ENCODE measurements at places on chromosomes 2 and 18. TPM values are rescaled to one million over a fixed set of nuclear protein-coding genes. Genes with fewer than 3 reads are reported as not detected.
A peak's percentile ranks its signal among the peaks of the same experiment; 100 is the strongest.

FANCL gene
- 31.7 TPM for total RNA-seq

SPEG gene
- 275 TPM for total RNA-seq

ACTR1B gene
- 109 TPM for total RNA-seq

GALR1 gene
- total RNA-seq: not detected

ADAM23 gene
- 9.3 TPM for total RNA-seq

DNA sequence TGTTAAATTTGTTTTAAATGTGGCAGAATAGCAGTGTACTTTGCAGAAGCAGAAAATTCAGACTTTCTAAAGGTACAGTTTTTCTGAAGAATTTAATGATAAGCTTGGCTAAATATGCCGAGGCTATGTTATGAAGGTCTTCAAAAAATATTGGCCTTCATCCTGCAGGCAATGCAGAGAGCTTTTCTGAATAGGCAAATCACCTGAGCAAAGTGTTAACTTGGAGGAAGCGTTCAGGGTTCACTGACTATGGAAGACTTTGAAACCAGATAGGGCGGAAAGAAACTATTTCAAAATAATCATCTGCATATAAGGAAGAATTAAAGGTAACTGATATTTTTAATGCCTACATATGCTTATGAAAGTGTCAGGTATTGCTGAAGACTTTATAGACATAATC, 133.7 kb upstream of the SETBP1 start:
- no peak overlapping the region for H3K27ac ChIP-seq
- DNase-seq: no peak
- H3K4me1 ChIP-seq: no peaks in the 10 kb centered on the region
- no peaks in the 10 kb centered on the region for H3K27me3 ChIP-seq
- H3K36me3 ChIP-seq: no peaks in the 10 kb centered on the region
- no peak overlapping the region for H3K4me3 ChIP-seq

POTEI gene
- total RNA-seq: 2.4 TPM

DNA sequence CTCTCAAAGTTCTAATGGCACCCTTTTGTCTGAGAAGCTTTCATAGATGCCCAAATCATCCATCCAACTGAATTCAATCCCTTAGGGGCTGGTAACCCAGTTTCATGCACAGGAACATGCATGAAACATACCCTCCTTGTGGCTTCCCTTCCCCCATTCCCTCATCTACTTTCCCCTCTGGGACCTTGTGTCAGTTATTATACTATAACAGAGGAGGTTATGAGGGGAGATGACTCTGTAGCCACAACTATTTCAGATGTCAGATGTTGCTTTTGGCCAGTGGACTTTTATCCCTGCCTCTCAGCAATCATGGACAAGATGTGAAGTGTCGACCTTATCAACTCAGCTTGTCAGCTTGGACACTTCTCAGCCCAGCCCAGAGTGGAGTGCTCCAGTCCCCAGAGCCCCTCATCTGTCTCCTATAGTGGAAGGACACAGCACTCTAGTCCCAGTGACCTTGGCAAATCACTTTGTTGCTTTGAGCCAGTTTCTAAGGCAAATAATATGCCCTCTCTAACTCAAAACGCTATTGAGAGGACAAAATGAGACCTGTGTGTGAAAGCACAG, 8.4 kb downstream of the DHRS9 start:
- DNase-seq: no peak
- peak overlapping the region; percentile 68 for H3K27ac ChIP-seq
- H3K36me3 ChIP-seq: no peaks in the 10 kb centered on the region
- no peaks in the 10 kb centered on the region for H3K27me3 ChIP-seq
- H3K4me1 ChIP-seq: peaks cover 25% of the 10 kb centered on the region
- no peak overlapping the region for H3K4me3 ChIP-seq

ASTL gene
- not detected for total RNA-seq

DNA sequence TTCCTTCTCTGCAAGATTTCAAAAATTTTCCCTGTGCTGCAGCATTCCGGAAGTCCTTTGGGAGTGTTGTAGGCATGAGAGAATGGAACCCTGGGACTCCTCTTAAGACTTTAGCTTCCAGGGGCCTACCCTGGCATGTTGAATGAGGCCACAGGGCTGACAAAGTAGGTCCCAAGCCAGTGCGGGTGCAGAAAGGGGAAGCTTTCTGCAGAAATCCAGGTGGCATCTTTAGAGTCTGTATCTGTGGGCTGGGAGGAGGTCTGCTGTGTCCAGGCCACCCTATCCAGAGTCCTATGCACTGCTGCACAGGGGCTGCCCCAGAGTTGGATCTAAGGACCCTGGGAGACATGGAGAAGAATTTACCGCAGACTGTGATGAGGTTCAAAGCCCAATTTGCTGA, 1.9 kb upstream of the SIX2 start:
- no peaks in the 10 kb centered on the region for H3K36me3 ChIP-seq
- no peak overlapping the region for H3K27ac ChIP-seq
- H3K4me1 ChIP-seq: peaks cover 7% of the 10 kb centered on the region
- DNase-seq: no peak
- peaks cover 91% of the 10 kb centered on the region for H3K27me3 ChIP-seq

- no peaks in the 10 kb centered on the region for H3K27me3 ChIP-seq
- DNase-seq: no peak
- no peaks in the 10 kb centered on the region for H3K4me1 ChIP-seq
- no peak overlapping the region for H3K4me3 ChIP-seq
These were observed 72.1 kb downstream of the AP1S3 start for GRCh38 chr2:223765221-223765785.

GRCh38 chr2:230472621-230473018, 56.6 kb downstream of the SP100 start:
- H3K36me3 ChIP-seq: no peaks in the 10 kb centered on the region
- H3K27me3 ChIP-seq: no peaks in the 10 kb centered on the region

DNA sequence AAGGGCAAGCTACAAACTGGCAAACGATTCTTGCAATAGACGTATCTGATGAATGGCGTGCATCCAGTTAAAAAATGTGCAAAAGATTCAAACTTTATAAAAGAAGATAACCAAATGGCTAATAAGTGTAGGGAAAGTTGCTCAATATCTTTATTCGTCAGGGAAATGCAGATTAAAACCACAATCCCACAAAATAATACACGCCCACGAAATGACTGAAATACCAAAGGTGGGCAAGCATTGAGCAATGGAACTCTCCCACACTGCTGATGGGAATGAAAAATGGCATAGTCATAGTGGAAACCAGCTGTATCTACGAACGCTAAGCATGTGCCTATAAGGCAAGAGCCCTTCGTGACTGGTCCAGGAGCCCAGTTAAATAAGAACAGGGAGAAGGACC, 168.6 kb upstream of the SIX2 start:
- peaks cover 14% of the 10 kb centered on the region for H3K27me3 ChIP-seq
- no peak overlapping the region for H3K4me3 ChIP-seq

AQP12A gene
- total RNA-seq: not detected

Measured in cardiac muscle cell (in vitro differentiated cells and primary cell).